ENCODE measurements at places on chromosomes 3 and 15.

DNA sequence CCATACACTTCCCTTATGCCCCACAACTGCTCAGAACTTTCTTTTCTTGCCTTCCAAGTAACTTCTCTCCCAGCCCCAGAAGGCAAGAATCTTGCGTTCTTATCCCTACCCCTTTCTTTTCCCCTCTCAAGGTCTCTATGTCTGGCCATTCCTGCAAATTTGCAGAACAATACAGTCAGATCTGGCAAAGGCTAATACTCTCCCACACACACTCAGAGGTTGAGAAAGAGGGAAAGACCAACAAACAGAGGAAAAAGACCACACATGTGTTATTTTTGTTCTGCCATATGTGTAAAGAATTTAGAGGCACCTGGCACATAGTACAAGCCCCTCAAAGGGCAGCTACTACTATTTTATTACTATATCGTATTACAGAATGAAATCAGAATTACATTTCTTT is 25.7 kb downstream of the GJD2 start:
- no peak for DNase-seq

GRCh38 chr15:40257656-40258450 is 19.0 kb downstream of the PAK6 start:
- no peak for DNase-seq

GRCh38 chr3:120304616-120305015 is 19.6 kb upstream of the GPR156 start:
- DNase-seq: no peak

- DNase-seq: no peak
Observed at GRCh38 chr3:76198086-76198485, 412.7 kb upstream of the ZNF717 start.

GRCh38 chr3:41920406-41920965 is 41.4 kb downstream of the ULK4 start:
- no peak for DNase-seq

GRCh38 chr3:65886391-65886790 is 152.3 kb downstream of the MAGI1 start:
- DNase-seq: no peak

GRCh38 chr3:61564395-61565059 is 3.2 kb downstream of the PTPRG start:
- no peak for DNase-seq

GRCh38 chr15:69729167-69729748 is 276.6 kb downstream of the RPLP1 start:
- DNase-seq: peak; percentile 61

DNA sequence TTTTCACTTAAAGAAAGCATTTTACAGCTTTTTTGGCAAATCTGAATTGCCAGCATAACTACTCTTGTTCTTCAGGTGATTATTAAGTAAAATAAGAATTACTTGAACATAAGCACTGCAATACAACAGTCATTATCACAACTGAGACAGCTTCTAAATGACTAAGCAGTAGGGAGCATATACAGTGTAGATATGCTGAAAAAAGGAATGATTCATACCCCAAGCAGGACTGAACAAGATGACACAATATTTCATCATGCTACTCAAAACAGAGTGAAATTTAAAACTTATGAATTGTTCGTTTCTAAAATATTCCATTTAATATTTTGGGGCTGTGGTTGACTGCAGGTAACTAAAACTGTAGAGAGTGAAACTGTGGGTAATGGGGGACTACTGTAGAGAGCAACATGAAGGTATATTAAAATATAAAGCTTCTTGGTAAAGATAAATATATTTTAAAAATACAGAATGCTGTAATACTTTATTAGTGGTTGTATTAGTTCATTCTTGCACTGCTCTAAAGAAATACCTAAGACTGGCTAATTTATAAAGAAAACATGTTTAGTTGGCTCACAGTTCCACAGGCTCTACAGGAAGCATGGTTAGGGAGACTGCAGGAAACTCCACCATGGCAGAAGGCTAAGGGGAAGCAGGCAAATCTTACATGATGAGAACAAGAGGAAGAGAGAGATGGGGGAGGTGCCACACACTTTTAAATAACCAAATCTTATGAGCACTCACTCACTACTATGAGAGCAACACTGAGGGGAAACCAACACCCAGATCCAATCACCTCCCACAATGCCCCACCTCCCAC is 84.8 kb downstream of the DCLK3 start:
- no peak for DNase-seq

DNA sequence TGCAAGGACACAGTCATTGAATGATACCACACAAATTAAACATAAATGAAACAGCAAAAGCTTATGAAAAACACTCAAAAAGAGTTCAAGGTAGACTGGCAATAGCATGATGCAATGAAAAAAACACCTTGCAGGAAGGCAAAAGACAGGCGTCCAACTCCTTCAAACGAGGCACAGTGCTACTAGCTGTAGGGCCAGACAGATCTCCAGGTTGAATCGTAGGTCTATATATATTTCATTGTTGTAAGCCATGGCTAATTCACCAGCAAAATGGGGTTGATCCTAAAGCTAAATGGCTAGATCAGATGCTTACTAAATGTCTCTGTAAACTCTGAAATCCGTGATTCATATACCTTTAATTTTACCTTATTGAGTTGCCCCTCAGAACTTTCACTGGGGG is 94.2 kb downstream of the THRB start:
- no peak for DNase-seq

- DNase-seq: no peak
Observed at GRCh38 chr3:11991751-11992150, 12.4 kb upstream of the SYN2 start.

GRCh38 chr3:187714404-187714979 is 12.1 kb upstream of the RTP2 start:
- peak; percentile 58 for DNase-seq

DNA sequence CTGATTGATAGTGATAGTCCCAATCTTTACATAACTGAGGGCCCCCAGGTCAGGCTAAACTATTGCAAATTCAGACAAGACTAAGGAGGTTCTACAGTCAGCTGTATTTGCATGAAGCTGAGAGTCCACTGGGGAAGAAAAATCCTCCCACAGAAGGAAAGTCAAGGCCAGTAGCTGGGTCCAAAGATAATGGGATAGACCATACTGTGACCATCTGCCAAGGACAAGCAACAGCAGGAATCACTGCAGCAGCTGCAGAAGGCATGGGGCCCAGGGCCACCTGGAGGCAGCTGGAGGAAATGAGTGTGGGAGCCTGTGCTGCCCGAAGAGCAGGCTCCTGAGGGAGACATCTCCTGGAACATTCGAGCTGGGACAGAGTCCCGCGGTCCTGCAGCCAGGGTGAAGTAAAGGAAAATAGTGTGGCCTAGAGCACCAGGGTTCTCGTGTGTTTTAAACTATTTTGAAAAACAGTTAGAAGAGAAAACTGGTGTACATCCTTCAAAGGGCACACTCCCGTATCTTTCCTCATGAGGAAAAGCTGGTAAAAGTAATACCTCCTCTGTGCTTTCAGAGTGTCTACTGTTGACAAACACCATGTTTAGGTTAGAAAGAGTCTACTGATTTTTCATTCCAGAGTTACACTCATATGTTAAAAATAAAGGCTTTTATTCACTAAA is 13.2 kb upstream of the TMEM212 start:
- no peak for DNase-seq

GRCh38 chr3:27289769-27290413 is 79.3 kb downstream of the NEK10 start:
- DNase-seq: no peak

DNA sequence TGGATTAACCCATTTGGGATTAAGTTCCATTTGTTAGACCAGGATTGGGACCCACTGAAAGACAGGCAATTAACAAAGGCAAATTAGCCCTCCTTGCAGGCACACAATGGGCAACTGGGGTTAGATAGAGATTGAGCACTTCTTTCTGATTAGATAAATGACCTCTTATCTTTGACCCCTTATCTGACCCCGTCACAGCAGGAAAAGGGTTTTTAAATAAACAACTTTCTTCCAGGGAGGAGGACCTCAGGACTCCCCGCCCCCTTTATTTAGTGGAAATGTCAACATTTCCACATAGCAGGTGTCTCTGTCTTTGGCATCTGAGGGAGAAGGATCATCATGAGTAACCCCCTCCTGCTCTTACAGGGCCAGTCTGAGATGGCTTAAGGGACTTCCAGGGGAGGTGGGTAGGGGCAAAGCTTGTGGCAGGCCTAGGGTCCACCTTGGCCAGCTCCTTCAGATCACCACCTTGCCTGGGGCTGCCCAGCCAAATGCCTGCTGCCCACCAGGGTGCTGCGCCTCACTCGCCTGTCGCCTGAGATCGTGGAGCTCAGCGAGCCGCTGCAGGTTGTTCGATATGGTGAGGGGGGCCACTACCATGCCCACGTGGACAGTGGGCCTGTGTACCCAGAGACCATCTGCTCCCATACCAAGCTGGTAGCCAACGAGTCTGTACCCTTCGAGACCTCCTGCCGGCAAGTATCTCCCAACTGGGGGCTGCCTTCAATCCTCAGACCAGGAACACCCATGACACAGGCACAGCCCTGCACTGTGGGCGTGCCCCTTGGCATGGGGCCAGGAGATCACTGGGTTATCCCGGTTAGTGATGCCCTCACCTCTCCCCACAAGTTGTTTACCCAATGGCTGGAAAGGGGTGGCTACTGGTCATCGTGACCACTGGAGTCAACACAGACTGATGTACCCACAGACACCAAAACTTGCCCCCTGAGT is 2.6 kb upstream of the WDR6 start:
- no peak for DNase-seq

DNA sequence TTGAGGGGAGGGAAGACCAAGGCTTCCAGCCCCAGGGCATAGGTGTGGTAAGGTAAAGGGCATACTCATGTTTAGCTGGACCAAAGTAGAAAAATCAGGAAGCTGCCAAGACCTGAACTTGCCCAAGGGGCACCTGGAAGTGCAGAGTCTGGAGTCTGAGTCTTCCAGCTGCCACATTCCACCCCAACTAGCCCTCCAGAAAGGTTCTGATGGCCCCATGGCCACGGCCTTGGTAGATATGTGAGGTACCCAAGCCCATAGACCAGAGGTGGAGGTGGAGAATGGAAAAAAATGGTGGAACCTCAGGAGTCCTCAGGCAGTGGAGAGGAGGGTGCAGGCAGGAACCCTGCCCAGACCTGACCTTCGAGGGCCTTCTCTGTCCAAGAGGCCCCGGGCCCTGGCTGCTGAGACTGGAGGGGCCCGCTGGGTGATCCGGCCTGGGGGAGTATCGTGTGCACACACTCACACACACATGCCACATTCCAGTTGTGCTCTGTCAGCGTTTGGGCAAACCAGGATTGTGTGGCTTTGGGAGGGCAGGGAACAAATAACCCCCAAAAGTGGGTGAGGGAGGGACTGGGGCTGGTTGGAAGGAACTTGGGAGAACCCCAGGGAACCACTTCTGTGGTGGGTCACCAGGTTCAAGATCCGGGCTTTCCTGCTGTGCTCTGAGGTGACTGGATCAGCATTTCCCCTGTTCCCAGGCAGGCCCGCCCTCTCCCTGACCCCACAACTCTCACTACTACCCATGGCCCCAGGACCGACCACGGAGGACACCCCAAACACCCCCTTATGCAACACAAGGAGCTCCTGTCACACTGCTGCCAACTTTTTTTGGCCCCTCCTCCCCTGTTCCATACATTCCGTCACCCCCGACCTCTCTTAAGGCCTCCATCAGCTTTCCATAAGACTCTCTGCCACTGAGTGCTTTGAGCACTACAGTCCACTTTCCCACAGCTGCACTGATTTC is 11.6 kb downstream of the MYL3 start:
- DNase-seq: no peak

DNA sequence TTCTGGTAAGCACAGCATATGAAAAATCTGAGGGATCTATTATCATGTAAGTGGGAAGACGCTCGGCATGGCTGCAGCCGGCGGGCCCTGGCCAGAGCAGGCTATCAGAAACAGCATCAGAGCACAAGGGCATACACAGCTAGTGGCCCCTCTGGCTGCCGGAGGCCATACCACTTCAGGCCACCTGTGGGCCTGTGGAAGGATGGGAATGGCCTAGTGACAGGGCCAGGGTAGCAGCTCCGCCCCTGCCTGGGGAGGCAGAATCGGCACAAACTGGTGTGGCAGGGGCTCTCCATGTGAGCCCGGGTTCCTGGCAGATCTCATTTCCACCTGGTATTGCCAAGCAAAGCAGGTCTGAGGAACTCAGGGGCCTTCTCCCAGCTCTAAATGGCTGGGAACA is 46.4 kb downstream of the SH3BP5 start:
- no peak for DNase-seq

DNA sequence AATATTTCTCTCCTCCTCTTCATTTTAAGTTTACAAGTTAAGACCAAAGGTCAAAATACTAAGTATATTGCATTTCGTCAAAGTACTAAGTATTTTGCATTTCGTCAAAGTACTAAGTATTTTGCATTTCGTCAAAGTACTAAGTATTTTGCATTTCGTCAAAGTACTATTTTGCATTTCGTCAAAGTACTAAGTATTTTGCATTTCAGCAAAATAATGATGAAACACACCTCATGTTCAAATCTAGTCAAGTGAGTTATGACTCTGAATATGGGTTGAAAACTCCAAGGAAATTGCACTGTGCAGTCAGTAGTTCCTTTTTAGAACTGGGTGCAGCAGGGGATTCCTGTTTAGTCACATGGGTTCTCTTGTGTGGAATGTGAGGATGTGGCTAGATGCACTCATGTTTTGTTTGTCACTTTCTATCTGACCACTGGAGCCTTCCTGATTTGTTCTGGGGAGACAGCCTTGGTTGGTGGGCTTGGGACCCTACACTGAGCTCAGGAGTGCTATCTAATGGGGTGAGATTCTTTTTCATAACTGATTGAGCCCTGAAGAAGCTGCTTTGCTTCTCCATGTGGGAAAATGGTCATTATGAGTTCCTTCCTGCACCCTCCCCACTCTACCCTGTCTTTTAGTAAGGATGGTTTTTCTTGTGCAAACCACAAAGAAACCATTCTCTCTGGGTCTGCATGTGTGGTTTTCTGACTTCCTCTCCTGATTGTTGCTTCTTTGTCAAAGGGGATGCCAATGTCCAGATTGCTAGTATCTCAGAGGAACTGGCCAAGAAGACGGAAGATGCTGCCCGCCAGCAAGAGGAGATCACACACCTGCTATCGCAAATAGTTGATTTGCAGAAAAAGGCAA is 73.4 kb downstream of the CCK start:
- no peak for DNase-seq

- DNase-seq: no peak
Observed at GRCh38 chr3:184669578-184669977, 42.3 kb downstream of the MAGEF1 start.

GRCh38 chr3:112297714-112298113 is 3.7 kb upstream of the SLC9C1 start:
- no peak for DNase-seq

DNA sequence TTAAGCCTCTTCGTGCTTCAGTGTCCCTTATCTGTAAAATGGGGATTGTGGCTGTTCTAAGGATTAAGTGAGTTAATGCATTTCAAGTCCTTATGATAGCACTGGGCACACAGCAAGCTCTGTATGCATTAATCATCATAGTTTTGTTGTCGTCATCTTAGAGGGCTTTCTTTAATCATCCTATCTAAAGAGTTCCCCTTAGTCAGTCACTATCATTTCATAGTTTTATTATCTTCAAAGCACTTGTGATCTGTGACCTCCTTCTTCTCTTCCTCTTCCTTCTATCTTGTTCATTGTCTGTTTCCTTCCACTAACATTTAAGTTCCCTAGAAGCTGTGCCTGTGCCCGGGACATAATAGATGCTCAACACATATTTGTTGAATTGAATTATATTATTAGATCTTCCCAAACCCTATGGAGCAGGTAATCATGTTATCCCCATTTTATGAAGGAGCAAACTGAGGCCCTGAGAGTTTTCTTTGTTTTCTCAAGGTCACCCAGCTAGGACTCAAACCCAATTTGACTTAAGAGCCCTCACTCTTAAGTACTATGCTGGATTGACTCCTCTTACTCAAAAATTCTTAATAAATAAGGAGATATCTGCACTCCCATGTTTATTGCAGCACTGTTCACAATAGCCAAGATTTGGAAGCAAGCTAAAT is 24.1 kb downstream of the DUOX2 start:
- no peak for DNase-seq

All from stimulated activated CD8-positive, alpha-beta memory T cell treated with anti-CD3 and anti-CD28 coated beads, Interleukin-4, amount 100 ng/mL, for 24 hours (primary cell).